ENCODE measurements at places on chromosomes 4 and X.

- DNase-seq: no peak
Observed at GRCh38 chrX:41090568-41091238, 5.5 kb downstream of the USP9X start.

DNA sequence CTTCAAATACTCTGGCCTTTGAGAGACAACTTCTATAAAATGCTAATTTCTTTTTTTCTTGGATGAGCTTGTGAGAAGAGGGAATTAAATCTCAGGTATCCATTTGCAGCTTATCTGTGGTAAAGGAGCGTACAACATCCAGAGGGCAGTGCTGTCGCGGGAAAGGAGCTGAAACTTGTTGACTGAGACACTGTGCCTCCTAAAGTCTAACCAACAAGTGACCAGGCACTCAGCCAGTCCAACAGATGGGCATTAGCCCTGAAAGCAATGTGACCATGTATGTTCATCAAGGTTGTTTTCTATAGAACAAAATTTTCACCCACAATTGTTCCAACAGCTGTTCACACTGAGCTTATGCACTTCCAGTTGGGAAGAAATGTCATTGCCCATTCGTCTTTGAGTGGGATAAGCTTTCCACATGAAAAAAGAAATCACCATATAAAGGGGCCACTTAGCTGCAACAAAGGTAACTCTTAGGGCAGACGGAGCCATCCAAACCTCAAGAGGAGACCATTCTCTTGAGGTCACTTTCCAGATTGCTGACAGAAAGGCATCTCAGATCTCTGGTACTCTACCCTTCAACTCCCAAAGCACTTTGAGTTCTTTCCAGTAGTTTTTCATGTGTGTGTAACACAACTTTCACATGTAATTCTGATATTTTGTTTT, 244.8 kb upstream of the NEIL3 start:
- no peak for DNase-seq

DNA sequence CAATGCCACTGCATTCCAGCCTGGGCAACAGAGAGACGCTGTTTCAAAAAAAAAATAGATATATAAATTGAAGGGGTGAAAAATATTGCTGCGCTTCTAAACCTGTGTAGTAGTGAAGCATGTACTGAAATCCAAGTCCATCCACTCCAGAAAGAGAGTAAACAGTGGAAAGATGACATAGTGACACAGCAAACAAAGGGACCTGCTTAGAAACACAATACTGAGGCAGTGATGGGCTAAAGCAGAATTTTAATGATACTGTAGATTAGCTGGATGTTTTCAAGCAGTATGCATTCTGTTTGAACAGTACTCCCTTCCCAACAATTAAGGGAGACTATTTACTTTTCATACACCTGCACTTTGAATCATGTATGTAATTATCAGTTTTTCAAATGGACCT, 42.5 kb downstream of the TFDP3 start:
- no peak for DNase-seq

DNA sequence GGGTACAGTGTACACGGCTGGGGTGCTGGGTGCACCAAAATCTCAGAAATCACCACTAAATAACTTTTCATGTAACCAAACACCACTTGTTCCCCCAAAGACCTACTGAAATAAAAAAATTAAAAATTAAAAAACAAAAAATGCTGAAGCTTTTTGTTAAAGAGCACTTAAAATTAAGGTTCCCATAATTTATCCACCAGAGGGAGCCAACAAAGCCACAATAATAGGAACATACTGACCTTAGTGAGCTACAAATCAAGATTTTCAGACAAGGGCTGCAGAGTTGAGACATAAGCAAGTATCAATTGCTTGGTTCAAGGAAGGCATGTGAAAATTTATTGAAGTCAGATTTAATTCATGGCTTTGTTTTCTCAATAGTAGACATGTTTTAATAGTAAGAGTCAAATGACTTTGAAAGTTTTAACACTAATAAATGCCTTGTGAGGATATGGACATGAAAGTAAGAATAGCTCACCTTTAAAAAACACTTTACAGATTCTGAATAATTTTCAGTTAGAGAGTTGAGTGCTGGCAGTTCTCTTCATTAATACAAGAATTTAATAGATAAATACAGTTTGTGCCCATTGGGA, 43.0 kb upstream of the SCOC start:
- no peak for DNase-seq

DNA sequence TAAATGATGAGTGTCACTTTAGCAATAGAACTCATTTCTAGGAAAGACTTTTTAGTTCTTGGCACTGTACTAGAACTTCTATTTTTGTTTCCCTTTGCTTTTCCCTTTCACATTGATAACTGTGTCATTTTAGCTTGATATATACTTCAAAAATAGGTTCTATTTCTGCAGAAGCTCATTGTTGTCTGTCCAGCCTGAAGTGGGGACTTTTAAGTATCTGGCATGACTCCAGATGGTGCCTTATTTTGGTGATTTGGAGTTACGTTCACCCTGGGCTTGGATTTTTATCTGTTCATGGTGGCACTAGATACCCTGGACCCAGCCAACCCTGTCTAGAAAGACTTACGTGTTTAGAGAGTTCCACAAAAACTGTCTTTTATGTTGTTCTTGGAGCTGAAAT, 3.4 kb downstream of the ABHD18 start:
- DNase-seq: no peak

GRCh38 chrX:74338852-74339251, 34.9 kb downstream of the ZCCHC13 start:
- no peak for DNase-seq

DNA sequence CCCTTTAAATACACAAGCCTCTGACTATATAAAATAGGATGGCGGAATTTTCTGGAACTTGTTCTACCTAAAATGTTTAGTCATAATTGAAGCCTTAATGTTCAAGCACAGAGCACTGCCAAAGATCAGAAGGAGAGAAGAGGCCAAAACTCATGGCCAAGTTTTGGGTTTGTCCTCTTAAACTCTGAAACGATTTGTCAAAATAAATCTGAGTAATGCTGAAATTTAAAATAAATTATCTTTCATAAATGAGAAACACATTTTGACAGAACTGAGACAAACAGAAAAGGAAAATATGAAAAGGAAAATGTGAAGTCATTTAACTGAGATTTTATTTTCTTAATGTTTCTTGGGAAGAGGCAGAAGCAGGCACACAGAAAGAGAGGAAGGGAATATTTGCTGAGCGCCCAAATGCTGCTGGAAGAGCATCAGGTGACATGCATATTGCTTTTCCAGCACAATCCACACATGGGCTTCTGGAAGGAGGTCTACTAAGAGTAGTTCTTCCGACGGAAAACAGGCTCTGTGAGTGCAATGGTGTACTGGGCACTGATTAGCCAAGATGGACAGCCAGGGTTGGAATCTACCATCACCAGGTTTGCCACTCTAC, 47.4 kb upstream of the ZNF518B start:
- DNase-seq: no peak

GRCh38 chr4:69860052-69860451, at the start of gene SULT1E1:
Gene SULT1E1, minus strand, starts transcription at chr4:69860145. Its CDS starts 2,501 bp downstream, at chr4:69857644.
- DNase-seq: no peak

- DNase-seq: peak; percentile 54
Observed at GRCh38 chrX:48468693-48469691, 1.1 kb downstream of the SLC38A5 start.

DNA sequence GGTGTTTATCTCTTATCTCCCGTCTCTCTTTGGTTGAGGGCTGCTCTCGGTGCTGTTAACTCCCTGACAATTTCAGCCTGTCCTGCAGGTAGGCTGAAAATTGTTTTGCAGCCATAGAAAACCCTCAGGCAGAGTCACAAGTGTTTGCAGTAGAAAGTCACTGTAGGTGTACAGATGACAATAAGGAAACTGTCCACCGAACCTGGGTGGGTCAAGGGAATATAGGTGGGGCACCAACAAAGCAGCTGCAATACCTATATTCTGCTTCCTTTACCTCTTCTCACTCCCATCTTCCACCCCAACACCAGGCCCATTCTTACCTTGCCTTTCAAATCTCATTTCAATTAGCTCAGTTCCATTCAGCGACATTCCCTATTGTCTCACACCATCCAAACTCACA, 381.8 kb downstream of the PPP1R2C start:
- no peak for DNase-seq

GRCh38 chr4:174244441-174244840, 39.0 kb downstream of the FBXO8 start:
- DNase-seq: peak; percentile 18

GRCh38 chr4:118340109-118340508, 12.7 kb downstream of the PRSS12 start:
- DNase-seq: no peak

DNA sequence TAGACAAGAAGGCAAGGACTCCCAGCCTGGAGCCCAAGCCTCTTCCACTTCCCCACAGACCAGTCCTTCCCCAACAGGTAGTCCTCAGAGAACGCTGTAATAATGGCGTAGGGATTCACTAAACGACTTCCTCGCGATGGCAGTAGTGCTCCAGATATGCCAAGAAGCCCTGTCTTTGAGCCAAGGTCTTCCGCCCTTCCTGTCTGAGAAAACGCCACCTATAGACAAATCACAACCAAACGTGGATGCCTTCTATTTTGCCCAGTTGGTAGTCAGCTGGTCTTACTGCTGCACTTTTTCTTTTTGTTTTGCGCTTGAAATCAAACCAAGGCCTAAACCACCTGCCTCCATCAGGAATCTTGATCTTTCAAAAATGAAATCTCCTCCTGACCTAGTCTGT, 203.3 kb downstream of the OR13H1 start:
- no peak for DNase-seq

GRCh38 chrX:37491686-37492085, 79.8 kb upstream of the LANCL3 start:
- no peak for DNase-seq

- DNase-seq: no peak
Observed at GRCh38 chr4:13905543-13905942, 278.0 kb upstream of the BOD1L1 start.

DNA sequence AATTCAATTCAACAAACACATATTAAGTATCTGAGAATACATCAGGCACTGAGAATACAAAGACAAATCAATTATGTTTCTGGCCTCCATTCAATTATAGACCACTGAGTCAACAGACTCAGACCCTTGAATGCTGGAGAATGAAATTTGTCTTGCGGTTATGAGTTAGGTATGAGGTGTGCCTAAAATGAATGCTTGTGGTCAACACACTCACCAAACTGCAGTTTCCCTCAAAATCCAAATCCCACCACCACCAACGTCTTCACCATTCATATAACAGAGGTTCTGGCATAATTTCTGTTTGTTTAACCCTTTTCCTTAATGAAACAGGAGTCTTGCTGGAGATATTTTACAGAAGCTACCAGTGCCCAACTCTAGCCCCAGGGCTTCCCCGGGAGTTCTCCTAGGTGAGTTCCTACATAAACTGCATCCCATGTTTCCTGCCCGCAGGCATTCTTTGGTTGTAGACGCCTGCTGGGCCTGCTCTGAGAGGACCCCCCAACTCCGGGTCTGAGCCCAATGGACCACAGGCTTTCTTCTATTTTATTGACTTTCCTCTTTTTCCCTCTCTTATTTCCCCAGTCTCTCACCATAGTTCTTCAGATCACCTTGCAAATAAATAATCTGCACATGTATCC, 119.2 kb downstream of the DDX53 start:
- no peak for DNase-seq

GRCh38 chr4:118313098-118313497, 39.7 kb downstream of the PRSS12 start:
- no peak for DNase-seq

- DNase-seq: no peak
Observed at GRCh38 chr4:101282076-101282844, 65.1 kb downstream of the PPP3CA start.

GRCh38 chr4:86549163-86549788, 44.8 kb upstream of the PTPN13 start:
- no peak for DNase-seq

DNA sequence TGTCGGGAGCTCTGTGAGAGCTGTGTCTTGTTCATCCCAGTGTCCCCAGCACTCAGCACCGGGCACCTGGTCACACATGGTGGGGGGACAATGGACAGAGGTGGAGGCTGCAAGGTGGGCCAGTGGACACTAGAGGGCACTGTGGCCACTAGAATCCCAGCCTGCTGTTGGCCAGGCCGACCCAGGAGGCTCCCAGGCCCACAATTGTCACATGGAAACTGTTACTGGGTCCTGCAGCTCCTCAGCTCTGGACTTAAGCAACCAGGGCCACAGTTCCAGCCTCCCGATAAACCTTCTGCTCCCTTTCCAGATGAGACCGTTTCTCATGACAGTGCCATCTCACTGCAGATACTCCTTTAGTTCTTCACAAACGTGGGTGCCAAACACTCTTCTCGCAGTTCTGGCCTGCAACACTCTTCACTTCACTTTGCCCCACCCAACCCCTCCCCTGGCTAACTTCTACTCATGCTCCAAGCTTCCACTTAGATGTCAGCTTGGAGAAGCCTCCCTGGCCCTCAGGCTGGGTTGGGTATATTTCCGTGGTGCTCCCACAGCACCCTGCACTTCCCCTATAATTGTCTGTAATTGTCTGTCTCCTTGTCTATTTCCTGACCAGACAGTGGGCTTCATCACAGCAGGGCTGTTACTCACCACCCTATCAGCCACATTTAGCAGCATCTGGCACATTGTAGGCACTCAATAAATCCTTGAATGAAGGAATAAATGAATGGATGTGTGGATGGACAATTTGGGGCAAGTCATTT, 3.5 kb upstream of the IQSEC2 start:
- peak; percentile 22 for DNase-seq

DNA sequence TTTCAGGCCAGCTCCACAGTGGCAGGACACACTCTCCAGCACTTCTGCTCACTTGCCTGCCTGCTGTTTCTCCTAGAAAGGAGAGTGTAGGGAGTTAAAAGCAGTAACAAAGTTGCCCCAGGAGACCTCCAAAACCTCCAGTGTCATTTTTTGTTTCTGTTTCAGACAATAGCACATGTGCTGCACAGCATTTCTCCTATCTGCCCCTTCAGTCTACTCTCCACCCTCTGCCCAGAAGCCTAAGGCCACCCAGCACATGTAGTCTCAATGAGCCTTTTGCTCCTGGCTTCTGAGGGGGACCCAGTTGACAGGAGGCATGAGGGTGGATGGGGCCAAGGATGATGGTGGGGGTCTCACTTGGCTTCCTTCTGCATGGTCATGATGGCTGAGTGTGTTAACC, 329.6 kb upstream of the CLNK start:
- no peak for DNase-seq
